ENCODE measurements at places on chromosomes 4 and X. TPM values are rescaled to one million over a fixed set of nuclear protein-coding genes. Genes with fewer than 3 reads are reported as not detected.

DNA sequence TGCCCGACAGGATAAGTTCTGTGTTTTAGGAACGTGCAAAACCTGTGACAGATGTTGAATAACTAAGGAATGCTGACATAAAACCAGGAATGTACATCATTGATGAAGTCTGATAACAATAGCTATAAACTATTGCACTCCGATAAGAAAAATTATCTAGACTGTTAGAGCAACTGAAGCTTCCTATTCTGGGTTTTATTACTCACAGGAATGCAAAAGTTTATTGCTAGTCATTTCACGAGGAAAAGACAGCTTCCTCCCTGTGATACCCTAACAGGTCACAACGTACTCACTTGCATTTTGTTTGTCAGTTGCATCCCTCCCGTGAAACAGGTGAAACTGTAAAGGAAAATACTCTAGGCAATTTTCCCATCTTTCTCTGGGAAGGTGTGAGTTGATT lies 65.9 kb downstream of the CLDN22 start:
- H3K4me1 ChIP-seq = peaks cover 54% of the 10 kb centered on the region
- H3K4me3 ChIP-seq = no peak overlapping the region
- peaks cover 34% of the 10 kb centered on the region for H3K36me3 ChIP-seq
- H3K27ac ChIP-seq = peak overlapping the region; percentile 62
- peaks cover 6% of the 10 kb centered on the region for H3K27me3 ChIP-seq
- no peak for DNase-seq

CLNK gene
- not detected for total RNA-seq

GRCh38 chr4:87240341-87240740 lies 19.9 kb upstream of the KLHL8 start:
- peaks cover 1% of the 10 kb centered on the region for H3K27me3 ChIP-seq
- peaks cover 38% of the 10 kb centered on the region for H3K4me1 ChIP-seq
- DNase-seq = no peak
- H3K36me3 ChIP-seq = peaks cover 18% of the 10 kb centered on the region

ITM2A gene
- not detected for total RNA-seq

GPR173 gene
- total RNA-seq = 2.8 TPM

DNA sequence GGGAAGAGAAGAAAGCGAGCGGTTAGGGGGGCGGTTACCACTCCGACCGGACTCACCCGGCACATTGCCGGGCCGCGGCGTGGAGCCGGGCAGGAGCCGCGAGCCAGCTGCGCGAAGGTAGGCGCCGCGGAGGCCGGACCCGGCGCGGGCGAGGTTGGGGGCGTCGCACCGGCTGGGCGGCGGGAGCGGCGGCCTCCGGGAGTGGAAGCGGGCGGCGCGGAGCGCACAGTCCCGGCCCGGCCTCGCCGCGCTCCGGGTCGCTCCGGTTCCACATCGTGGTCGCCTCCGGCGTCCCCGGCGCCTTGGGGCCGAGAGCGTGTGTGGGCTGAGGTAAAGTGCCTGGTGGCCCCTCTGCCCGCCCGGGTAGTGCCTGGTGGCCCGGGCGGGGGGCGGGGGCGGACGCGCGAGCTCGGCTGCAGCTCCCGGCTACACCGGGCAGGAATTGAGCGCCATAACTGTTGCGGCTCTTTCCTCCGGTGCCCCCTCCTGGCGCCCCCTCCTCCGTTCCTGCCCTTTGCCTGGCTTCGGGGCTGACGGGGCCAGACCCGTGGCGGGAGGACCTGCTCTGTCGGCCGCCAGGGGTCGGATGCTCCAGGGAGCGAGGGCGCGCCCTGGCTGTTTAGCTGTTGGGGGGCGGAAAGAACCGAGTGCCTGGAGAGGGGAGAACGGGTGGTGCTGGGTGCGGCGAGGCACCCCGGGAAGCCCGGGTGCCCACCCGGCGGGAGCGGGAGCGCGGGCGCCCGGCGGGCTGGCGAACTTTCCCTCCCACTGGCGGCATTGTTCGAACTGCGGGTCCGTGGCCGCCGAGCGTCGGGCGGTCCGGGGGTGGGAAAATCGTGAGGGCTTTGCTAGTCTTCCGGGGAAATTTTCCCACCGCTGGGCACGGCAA lies 626 bp downstream of the JADE3 start:
- H3K4me3 ChIP-seq = peak overlapping the region; percentile 93
- peak overlapping the region; percentile 65 for H3K27ac ChIP-seq
- peaks cover 5% of the 10 kb centered on the region for H3K27me3 ChIP-seq
- H3K4me1 ChIP-seq = peaks cover 8% of the 10 kb centered on the region
- DNase-seq = peak; percentile 4
- H3K36me3 ChIP-seq = no peaks in the 10 kb centered on the region

KLB gene
- not detected for total RNA-seq

Measured in HFFc6 (cell line).